ENCODE measurements at places on chromosomes 11 and 22.

DNA sequence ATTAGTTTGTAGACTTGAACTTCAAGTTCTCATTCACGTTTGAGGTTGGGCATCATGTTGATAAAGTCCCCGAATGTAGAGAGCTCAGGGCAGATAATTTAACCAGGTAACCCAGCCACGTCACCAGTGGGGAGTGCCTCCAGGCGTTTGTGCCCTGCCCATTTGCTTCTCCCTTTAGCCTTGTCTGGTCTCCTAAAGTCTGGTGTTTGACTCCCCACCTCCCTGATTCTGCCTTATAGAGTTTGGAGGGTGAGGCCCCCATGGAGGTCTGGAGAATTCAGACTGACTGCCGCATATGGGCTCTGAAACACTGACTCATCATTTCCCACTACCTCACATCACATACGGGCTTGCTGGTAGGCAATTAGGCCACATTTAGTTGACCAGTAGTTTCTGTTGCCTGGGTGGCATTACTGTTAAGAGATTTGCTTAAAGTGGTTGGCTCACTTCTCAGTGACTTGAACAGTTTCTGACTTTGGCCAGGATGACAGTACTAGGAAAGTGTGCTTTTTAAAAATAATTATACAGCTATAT lies 99.3 kb upstream of the GAL start:
- no peak for DNase-seq

GRCh38 chr11:13329670-13330356 lies 52.2 kb downstream of the BMAL1 start:
- peak; percentile 13 for DNase-seq

GRCh38 chr11:121452609-121453150 lies at the start of gene SORL1-AS1:
SORL1-AS1 (minus strand) TSS chr11:121452967.
- peak; percentile 87 for DNase-seq

GRCh38 chr11:1152316-1153104 lies 5.2 kb upstream of the MUC5AC start:
- DNase-seq, result peak; percentile 0

DNA sequence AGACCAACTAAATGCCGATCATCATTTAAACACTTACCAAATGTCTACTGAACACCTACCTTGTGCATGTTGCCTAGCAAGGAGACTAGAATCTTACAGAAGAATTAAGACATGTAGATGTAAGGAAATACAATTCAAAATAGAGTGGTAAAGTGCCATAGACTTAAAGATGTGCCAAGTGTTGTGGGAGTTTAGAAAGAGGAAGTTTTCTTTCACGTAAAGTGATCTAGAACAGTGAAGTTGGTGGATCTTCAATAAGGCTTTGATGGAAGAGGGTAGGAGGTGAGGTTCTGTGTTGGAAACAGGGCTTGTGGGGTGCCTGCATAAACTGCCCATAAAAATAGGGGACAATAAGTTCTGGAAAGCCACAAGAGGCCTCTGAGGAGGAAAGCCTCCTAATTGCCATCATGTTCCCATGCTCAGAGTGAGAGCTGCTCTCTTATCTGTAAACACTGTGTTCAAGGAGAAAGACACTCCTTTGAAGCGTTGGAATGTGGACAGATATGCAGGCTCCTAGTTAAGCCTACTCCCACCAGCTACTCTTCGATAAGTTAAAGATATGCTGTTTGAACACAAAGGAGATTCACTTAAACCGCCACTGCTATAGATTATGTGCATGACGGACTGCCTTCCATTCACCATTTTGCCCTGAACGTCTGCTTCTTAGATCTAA lies 66.7 kb downstream of the HSD17B12 start:
- no peak for DNase-seq

- no peak for DNase-seq
Measured at GRCh38 chr11:120098503-120099020, 39.4 kb downstream of the TRIM29 start.

- no peak for DNase-seq
Measured at GRCh38 chr11:19642185-19643158, 70.2 kb upstream of the NAV2 start.

DNA sequence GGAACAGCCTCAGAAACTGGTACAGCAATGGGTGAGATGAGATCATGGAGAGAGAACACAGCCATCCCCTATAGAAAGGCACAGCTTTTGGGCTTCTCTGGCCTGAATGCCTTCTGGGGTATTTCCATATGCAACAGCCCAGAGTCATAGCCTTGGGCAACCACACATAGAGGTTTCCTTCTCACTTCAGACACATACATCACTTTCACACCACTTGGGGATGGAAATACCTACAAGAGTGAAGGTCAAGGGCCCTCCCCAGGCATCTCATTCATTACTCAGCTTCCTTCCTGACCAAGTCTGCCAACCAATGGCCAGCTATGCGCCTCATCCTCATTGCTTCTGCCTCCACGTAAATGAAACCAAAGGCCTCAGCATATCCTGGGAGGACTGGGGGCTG lies 17.7 kb upstream of the OLFML1 start:
- DNase-seq, result no peak

- no peak for DNase-seq
Measured at GRCh38 chr11:11407065-11407762, 54.2 kb upstream of the CSNK2A3 start.

GRCh38 chr11:101096036-101096704 lies 33.4 kb downstream of the PGR start:
- no peak for DNase-seq

- no peak for DNase-seq
Measured at GRCh38 chr11:33157103-33158027, 3.9 kb downstream of the CSTF3 start.

DNA sequence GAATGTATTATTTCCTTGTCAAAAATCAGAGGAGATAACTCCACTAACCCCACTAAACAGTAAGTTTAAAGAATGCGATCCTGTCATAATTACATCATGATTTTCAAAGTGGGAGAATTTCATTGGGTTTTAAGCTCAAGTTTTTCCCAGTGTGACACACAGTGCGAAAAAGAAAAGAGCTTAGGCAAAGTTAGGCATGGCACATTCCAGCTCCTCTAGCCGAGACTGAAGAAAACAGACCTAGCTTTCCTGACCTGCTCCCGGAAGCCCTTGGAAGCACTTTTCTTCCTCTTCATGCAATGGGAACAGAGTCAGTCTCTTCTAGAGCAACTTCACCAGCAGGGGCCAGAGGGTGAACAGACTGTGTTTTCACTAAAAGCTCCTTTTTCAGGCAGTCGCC lies 76.6 kb upstream of the AKIP1 start:
- DNase-seq, result no peak

GRCh38 chr22:42347281-42347824 lies 76.9 kb upstream of the TCF20 start:
- no peak for DNase-seq

- DNase-seq, result no peak
Measured at GRCh38 chr11:134154441-134154840, 69.3 kb downstream of the NCAPD3 start.

- DNase-seq, result no peak
Measured at GRCh38 chr11:117980720-117981119, 5.5 kb upstream of the IL10RA start.

GRCh38 chr11:74470526-74470925 lies 3.2 kb upstream of the KCNE3 start:
- no peak for DNase-seq

DNA sequence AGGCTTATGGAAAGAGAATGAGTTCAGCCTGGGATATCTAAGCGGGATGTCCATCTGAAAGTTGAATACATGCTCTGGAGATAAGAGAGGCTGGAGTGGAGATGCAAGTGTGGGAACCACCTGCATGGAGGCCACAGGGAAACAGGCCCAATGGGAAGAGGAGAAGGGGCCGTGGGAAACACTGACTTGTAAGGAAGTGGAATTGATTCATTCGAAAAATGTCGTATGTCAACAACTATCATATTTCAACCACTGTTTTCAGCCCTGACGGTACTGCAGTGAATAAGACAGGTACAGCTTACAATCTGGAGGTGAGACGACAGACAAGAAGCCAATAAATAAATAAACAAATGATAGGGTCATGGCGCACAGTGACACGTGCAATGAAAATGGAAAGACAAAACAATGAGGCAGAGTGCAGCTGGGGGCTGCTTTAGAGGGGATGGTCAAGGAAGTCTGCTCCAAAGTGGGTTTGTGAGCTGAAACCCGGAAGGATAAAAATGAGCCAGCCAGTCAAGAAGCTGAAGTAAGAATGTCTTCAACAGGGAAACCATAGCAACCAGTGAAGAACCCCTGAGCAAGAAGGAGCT lies 35.9 kb downstream of the EFCAB6 start:
- no peak for DNase-seq

DNA sequence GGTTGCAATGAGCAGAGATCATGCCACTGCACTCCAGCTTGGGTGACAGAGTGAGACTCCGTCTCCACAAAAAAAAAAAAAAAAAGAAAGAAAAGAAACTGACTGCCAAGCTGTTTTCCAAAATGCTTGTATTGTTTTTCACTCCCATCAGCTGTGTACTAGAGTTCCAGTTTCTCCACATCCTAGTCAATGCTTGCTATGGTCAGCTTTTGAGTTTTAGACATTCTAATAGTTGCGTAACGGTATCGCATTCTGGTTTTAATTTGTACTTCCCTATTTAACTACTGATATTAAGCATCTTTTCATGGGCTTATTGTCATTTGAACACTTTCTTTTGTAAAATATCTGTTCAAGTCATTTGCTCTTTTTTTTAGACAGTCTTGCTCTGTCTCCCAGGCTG lies 55.7 kb downstream of the TSPAN18 start:
- no peak for DNase-seq

DNA sequence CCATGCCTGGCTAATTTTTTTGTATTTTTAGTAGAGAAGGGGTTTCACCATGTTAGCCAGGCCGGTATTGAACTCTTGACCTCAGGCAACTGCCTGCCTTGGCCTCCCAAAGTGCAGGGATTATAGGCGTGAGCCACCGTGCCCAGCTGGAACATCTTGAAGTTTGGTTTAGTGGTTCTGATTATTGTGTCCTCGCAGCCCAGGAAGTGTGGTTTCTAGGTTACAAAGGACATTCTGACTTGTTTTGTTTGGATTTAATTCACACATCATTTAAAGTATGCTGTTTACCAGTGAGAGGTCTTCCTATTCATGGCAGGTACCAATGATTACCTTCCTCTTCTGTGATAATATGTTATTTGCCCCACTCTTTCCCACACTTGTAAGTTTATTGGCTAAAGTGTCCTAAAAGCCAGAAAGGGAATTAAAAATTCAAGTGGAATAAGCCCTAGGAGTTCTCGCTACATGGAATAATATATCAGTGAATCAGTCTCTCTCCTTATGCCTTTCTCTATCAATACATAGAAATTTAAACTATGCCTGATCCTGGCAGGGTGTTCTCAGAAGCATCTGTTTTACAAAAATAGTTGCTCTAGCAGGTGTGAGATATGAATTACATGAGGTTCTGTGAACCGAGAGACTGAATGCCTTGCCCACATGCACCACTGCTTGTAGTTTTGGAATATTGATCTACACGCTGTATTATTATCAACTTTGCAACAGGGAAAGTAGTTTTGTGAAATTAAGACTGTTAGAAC lies 263.1 kb downstream of the DDX10 start:
- DNase-seq, result no peak

- no peak for DNase-seq
Measured at GRCh38 chr11:123351375-123351774, 78.7 kb upstream of the GRAMD1B start.

DNA sequence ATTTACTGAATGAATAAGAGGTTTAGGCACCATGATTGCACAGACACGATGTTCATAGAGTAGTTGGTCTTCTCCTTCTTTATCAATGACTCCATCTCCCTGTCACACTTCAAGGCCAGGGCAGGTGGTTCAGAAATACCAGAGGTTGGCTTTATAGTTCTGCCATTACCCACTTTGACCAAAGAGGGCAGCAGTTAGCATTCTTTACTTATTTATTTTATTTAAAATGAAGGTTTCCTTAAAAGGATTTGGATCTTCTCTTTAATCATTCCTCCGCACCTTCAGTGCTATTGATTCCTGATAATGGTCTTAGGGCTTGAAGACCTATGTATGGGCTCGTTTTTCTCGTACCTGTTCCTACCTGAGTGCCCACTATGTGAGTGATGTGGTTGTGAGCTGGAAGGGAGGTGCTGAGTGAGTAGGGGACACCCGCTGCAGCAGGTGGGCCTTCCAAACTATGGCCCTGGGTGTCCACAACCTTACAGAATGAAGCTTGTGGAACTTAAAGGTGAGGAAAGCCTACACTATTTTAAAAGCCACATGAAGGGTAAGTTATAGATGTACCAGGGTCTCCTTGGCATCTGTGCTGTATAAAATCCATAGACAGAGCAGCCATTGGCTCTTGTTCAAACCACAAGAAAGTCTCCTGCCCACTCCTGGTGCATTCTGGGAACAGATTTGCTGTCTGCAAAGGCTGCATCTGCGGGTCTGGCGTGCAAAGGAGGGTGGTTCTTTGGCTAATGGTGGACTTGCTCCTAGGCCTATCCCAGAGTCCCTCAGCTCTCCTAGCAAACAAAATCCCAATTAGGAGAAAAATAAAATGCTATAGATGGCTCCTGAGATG lies 35.0 kb downstream of the TIMP3 start:
- no peak for DNase-seq

- DNase-seq, result no peak
Measured at GRCh38 chr11:69034123-69034867, 14.4 kb upstream of the TPCN2 start.

DNA sequence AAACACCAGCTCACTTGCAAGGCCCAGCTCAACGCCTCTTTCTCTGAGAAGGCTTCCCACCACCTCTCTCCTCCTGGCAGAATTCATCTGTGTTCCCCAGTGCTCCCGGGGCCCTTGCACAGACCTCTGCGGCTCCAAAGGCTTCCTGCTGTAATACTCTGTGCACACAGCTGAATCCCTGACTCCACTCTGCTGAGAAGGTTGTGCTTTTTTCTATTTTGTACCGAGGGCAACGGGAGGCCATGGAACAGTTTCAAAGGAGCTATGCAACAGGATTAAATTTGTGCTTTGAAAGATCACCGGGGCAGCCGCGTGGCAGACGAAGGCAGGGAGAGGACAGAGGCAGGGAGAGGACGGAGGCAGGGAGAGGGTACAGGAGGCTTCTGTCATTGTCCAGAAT lies 49.2 kb upstream of the SYT7 start:
- no peak for DNase-seq

DNA sequence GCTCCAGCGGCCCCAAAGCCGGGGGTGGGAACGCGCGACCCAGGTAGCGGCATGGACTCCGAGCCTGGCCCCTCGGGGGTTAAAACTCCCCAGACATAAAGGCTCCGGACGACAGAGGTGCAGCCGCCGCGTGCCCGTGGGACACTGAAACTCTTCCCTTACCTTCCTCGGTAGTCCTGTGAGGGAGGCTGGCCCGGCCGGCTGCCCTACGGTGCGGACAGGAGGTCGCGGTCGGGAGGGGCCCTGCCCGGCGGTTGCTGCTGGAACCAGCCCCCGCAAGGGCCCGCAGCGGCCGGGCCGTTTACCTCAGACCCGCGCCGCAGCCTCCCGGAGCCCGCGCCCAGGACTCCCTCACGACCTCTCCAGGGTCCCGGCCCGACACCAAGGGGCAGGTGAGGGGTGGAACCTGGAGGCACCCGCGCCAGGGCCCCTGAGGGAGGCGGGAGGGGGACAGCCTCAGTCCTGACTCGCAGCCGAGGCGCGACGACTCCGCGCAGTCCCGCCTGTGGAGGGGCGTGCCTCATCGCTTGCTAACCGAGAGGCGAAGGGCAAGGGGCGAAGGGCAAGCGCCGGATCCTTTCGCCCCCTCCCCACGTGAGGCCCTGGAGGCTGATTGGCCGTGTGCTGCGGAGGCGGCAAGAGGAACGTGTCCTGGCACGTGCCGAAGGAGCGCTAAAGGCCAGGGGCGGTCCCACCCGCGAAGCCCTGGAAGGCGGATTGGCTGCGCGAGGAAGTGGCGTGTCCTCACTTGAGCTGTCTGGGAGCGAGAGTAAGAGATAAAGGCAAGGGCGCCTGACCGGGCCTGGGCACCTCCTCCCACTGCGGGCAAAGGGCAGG lies at the start of gene UPB1:
UPB1 (plus strand) TSS at position 805 of the 837 bp plus-strand sequence. CDS start 72 bp downstream, outside the sequence.
- no peak for DNase-seq
